ENCODE measurements at places on chromosomes 6 and 20. TPM values are rescaled to one million over a fixed set of nuclear protein-coding genes. Genes with fewer than 3 reads are reported as not detected.

DNA sequence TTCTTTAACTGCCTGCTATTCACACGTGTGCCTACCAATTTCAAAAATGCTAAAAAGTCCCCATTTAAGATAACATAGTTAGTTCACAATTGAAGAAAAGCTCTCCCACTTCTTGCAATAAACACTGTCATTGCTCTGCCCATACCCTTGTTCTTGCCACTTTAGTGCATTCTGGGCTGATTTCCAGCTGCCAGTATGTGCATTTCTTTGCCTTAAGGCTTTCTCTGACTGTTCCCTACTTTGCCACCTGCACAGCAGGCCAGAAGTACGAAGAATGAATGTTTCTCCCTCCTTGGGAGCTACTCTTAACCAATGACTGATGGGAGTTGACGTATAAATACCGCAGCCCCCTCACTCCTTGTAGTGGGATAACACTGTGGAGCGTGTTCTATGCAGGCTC, 16.0 kb upstream of the ATRN start:
- H3K4me1 ChIP-seq = no peaks in the 10 kb centered on the region
- no peak overlapping the region for H3K4me3 ChIP-seq
- DNase-seq = no peak
- H3K36me3 ChIP-seq = no peaks in the 10 kb centered on the region
- no peaks in the 10 kb centered on the region for H3K27me3 ChIP-seq

The COL11A2 gene
- 0.39 TPM for total RNA-seq

The HCK gene
- 48.6 TPM for total RNA-seq

GRCh38 chr6:138087593-138088325, 19.5 kb downstream of the PERP start:
- H3K27me3 ChIP-seq = no peaks in the 10 kb centered on the region
- no peaks in the 10 kb centered on the region for H3K4me1 ChIP-seq
- H3K4me3 ChIP-seq = no peak overlapping the region
- H3K27ac ChIP-seq = no peak overlapping the region
- no peaks in the 10 kb centered on the region for H3K36me3 ChIP-seq

The PMEPA1 gene
- 37.4 TPM for total RNA-seq

DNA sequence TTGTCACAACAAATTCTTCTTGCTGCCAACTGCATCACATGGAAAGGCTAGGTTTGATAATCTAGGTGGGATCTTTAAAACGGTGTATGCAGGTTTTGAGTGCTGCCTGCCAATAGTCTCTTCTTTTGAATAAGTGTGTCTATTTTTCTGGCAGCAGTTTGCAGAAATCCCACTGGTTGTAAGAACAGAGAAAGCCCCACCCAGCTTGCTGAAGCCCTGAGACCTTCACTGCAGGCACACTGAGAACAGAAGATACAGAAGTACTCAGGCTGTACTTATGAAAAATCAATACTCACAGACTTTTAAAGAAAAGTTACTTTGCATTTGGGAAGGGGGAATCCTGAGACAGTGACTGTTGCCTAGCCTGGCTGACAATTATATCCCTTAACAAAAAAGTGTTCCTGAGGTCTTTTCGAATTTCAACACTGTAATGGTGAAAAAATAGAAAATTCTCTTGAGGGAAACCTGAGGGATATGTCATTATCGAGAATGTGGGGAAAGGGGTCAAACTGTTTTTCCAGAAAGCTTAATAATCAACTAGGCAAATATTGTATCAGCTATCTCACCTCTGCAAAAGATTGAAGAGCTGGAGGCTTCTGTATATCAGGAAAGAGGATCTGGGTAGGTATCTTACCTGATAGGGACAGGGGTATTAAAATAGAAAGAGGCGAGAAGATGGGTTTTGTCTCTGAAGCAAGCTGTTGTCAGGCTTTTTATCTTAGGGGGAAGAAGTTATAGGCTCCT, 199.9 kb downstream of the LRFN2 start:
- no peaks in the 10 kb centered on the region for H3K36me3 ChIP-seq
- DNase-seq = no peak
- no peak overlapping the region for H3K4me3 ChIP-seq

GRCh38 chr20:10219452-10219791, 792 bp downstream of the SNAP25 start:
- H3K27ac ChIP-seq = no peak overlapping the region
- H3K4me1 ChIP-seq = peaks cover 21% of the 10 kb centered on the region
- no peak overlapping the region for H3K4me3 ChIP-seq
- DNase-seq = peak; percentile 62
- H3K27me3 ChIP-seq = peaks cover 24% of the 10 kb centered on the region

DNA sequence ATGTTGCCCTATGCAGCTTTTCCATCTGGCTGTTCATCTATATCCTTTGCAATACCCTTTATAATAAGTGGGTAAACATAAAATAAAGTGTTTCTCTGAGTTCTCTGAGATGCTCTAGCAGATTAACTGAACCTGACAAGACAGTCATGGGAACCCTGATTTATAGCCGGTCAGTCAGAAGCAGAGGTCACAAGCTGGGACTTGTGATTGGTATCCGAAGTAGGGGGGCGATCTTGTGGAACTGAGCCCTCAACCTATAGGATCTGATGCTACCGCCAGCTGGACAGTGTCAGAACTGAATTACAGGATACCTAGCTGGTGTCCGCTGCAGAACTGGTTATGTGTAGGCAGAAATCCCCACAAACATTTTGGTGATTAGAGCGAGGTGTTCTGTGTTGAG, 39.0 kb downstream of the SLC17A5 start:
- no peaks in the 10 kb centered on the region for H3K27me3 ChIP-seq
- no peak for DNase-seq
- H3K27ac ChIP-seq = no peak overlapping the region
- H3K4me3 ChIP-seq = no peak overlapping the region
- no peaks in the 10 kb centered on the region for H3K4me1 ChIP-seq

GRCh38 chr6:25061289-25061936, 125.7 kb upstream of the RIPOR2 start:
- H3K4me1 ChIP-seq = peaks cover 24% of the 10 kb centered on the region
- H3K27ac ChIP-seq = no peak overlapping the region
- DNase-seq = no peak
- H3K4me3 ChIP-seq = no peak overlapping the region
- no peaks in the 10 kb centered on the region for H3K27me3 ChIP-seq

Measured in B cell (primary cell).